Transverse colon (tissue), 4 donors: ENCODE measurements at places on chromosomes 16 and 17.
A peak's percentile ranks its signal among the peaks of the same experiment; 100 is the strongest.

DNA sequence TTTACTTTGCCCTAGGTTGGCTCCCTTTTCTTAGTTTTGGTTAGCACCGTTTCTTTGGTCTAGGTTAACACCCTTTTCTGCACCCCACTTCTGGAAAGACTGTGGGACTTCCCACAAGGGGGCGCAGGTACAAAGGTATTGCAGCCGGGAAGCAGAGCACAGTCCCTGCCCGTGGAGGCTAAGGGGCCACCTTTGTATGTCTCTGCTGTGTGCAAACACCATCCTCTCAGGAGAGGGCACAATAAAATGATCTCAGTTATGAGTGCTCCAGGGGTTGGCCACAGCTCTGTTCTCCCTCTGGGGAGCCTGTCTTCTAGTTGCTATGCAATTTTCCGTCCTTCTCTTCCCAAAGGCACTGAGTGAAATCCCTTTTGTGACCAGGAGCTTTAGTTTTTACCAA is 28.4 kb upstream of the TMC5 start:
- peak; percentile 84 for DNase-seq

- DNase-seq = no peak
These were observed 40.4 kb upstream of the PRKCB start for GRCh38 chr16:23795378-23795777.

DNA sequence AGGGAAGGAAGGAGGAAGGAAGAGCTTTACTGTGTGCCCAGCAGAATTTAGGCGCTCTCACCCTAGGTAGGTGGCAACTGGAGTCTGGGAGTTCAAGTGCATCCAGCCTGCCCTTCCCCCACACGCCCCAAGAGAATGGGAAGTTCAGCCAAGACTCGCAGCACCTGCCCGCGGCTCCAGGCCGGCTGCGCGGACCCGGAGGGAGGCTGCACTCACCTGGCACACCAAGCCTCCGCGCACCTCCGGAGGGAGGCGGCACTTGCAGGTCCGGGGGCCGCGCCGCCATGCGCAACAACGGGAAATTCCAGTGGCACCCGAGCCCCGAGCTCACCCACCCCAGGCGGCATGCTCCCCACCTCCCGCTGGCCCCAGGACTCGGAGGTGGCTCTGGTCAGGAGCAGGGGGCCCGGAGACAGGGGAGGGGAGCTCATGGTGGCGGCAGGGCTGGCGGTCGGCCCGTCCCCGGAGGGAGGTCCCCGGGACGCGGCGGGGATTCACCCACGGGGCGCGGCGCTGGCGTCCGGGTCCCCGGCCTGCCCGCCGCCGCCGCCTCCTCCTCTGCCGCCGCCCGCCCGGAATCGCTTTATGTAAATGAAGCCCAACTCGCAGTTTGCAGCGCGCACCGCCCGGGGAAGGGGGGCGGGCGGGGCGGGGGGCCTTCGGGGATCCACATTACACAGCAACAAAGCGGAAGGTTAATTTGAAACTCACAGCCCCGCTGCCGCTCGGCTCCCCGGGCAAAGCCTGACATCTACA is at the start of gene ZFHX3:
Gene ZFHX3, minus strand, starts transcription at position 593 of the 756 bp plus-strand sequence. CDS start 87,983 bp downstream, outside the sequence.
- peak; percentile 79 for DNase-seq

DNA sequence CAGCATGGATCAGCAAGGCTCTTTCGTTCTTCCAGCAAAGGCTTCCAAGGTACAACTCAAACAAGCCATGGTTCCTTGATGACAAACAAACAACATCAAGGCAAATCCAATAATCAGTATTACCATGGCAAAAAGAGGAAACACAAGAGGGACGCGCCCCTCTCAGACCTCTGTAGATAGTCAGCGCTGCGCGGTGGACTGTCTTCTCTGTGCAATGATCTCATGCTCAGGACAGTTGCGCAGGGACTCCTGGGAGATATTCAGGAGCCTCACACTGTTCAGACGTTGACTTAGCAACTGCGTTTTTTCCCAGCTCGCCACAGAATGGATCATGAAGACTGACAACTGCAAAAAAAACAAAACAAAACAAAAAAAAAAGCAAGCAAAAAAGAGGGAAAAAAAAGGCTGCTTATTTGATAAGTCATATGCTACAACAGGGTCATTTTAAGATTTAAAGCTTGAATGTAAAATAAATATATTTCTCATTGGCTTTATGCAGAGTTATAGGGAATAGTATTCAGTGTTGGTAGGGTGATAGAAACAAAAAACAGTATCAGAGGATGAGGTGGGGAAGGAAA is 37.1 kb upstream of the ADCY7 start:
- no peak for DNase-seq

DNA sequence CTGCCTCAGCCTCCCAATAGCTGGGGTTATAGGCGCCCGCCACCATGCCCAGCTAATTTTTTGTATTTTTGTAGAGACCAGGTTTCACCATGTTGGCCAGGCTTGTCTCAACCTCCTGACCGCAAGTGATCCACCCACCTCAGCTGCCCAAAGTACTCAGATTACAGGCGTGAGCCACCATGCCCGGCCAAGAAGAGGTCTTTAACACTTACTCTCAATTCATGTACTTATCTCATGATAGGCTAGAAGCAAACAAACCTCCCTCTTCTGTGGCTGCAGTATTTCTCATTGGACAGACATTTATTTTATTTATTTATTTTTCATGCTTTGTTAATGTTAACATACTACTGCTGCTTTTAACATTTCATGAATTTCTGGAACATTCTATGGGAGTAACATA is 7.0 kb upstream of the NT5C start:
- no peak for DNase-seq
